Renal cortex interstitium (tissue), 15 donors: ENCODE measurements at places on chromosomes 7 and 10. TPM values are rescaled to one million over a fixed set of nuclear protein-coding genes. Genes with fewer than 3 reads are reported as not detected.

DNA sequence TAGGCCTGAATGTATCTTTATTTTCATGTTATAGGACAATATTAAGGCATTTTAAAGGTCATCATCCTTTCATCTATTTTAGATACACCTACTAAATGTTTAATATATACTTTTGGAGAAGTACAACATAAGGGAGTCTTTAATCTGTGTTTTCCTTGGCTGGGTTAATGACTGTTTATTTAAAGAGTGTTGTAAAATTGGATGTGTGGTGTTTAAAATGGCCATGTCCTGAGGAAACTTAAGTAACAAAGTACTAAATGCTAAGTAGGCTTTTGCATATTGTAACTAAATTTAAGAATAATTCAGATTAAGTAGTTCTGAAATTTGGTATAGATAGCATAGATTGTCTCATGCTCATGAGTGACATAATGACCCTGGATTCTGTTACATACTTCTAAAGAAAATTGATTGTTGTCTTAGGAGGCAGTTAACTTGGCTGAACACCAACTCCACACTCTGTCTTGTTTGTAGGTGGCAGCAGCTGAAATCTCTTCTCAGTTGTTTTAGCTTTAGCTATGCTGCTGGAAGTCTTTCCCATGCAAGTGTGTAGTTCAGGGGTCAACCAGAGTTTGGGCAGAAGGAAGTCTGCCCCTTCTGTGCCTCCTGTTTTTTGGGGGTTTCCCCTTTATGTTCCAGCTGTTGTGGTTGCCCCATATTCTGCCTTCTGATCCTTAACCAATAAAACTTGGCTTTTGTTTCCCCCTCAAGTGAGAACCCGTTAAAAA is 29.2 kb downstream of the DLD start:
- DNase-seq, result no peak

DNA sequence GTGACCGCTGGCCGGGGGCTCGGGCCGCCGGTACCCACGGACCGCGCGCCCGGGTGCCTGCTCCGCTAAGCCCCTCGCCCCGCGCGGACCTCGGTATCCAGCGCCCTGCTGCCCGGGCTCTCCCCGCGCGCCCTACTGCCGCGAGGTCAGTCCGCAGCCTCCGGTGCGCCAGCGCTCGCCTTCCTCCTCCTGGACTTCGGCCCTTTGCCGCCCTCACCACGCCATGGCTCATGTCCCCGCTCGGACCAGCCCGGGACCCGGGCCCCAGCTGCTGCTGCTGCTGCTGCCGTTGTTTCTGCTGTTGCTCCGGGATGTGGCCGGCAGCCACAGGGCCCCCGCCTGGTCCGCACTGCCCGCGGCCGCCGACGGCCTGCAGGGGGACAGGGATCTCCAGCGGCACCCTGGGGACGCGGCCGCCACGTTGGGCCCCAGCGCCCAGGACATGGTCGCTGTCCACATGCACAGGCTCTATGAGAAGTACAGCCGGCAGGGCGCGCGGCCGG is 483 bp downstream of the GDF10 start:
- DNase-seq, result no peak

Gene PGAM2
- 0.86 TPM for polyA plus RNA-seq

- no peak for DNase-seq
Observed at GRCh38 chr7:26202019-26202990, 760 bp downstream of the CBX3 start.

GRCh38 chr7:123539871-123540270 is 5.5 kb upstream of the IQUB start:
- DNase-seq, result no peak

DNA sequence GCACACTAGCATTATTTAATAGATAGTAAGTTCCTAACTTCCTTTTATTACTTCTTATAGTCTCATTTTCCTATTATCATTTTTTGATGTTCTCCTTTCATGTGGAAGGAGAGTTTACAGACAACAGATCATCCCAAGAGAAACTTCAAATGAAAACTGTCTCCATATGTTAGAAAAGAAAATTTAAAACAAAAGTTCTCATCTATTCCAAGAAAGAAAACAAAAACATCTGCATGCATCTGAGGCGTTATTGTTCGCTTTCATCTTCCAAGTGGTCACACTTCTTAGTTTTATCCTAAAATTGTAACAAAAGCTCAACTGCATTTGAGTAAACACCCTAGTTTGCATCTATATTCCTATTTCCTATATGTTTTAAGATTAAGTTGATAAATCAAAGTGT is 126.2 kb downstream of the SEMA3D start:
- DNase-seq, result no peak

- DNase-seq, result no peak
Observed at GRCh38 chr7:70542750-70543376, 589.1 kb upstream of the GALNT17 start.

Gene FGFR2
- 104 TPM for polyA plus RNA-seq

- DNase-seq, result no peak
Observed at GRCh38 chr7:100692578-100692961, 1.5 kb downstream of the GIGYF1 start.

DNA sequence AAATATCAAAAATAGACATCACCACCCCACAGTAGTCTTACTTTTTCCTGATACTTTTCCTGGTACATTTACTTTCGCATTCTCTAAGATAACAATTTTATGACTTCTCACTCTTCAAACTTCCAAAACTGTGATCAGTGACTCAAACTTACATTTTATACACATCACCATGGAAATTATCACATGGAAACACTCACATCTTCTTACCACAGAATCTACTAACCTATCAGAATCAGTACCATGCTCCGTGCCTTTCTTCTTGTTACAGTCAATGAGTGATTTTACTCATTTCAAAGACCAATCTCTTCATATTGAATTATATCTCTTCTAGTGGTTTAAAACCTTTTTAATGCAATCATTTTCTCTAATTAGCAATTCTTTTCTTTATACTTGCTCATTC is 120.3 kb downstream of the PTEN start:
- DNase-seq, result no peak
